Stimulated activated CD4-positive, alpha-beta T cell treated with anti-CD3 and anti-CD28 coated beads, Interleukin-1b, Interleukin-23, amount 100 ng/mL, for 1 hour (primary cell): ENCODE measurements at places on chromosomes 7 and 10.

DNA sequence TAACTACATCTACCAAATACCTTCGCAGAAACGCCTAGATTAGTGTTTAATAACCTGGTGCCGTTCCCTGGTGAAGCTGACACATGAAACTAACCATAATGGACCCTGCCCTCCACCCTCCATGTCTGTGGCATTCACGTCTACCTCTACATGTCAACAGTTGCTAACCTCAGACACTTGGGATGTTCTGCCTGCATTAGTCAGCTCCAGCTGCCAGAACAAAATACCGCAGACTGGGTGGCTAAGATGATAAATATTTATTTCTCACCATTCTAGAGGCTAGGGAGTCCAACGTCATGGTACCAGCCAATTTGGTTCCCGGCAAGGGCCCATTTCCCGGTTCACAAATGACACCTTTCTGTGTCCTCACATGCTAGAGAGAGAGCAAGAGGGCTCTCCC lies 118.5 kb upstream of the CHST15 start:
- DNase-seq, result no peak

- no peak for DNase-seq
Observed at GRCh38 chr7:55350281-55350680, 14.9 kb upstream of the LANCL2 start.

DNA sequence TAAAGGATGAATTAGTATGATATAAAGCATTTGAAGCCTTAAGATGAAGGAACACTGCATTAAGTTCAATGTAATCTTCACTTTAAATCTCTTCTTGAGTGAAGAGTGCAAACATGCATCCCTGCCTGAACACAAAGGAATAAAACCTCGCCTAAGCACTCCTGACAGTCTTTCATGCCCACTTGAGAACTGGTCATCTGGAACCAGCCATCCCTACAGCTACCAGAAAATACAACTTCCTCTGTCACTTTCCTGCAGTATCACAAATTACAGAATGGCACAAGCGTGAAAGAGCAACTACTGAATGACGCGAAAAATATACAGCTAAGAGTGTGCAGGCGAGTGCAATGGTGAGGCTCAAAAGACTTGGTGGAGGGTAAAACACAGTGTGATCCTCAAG lies 1079.9 kb downstream of the CNTNAP2 start:
- DNase-seq, result no peak

DNA sequence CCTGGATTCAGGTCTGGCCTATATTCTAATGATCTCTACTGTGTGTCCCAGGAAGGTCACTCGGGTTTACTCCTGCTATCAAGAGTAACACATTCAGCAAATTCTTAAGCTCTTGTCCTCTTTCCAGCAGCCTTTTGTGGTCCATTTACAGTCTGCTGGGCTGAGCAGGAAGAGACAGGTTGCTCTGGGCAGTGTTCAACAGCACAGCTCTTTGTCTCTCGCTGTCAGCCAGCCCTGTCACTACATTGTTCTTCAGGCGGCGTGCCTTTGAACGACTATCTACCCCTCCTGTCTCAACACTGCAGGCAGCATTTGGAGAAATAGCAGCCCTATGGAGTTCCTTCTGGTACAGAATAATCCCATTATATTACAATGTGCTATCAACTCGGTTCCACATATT lies 192.2 kb upstream of the TBX20 start:
- no peak for DNase-seq

DNA sequence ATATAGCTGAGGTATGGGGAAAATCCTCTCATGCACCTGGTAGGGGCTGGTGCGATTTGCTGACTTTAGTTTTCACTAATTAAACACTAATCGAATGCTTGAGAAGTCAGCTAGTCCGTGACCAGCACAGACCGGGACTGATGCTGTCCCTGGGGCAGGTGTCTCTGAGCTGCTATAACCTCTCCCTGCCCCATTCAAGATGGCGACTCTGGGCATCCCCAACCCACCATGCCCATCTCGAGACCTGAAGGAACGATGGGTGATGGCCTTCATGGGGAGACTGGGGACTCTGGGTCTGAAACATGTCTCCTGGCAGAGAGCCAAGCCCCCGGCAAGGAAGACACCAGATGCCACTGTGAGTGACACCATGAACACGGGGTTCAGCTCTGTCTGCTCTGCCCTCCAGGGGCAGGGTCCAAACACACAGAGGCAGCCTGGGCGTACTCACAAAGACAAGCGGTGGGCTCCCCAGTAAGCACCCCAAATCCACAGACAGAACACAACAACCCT lies 57.4 kb downstream of the GNA12 start:
- no peak for DNase-seq

DNA sequence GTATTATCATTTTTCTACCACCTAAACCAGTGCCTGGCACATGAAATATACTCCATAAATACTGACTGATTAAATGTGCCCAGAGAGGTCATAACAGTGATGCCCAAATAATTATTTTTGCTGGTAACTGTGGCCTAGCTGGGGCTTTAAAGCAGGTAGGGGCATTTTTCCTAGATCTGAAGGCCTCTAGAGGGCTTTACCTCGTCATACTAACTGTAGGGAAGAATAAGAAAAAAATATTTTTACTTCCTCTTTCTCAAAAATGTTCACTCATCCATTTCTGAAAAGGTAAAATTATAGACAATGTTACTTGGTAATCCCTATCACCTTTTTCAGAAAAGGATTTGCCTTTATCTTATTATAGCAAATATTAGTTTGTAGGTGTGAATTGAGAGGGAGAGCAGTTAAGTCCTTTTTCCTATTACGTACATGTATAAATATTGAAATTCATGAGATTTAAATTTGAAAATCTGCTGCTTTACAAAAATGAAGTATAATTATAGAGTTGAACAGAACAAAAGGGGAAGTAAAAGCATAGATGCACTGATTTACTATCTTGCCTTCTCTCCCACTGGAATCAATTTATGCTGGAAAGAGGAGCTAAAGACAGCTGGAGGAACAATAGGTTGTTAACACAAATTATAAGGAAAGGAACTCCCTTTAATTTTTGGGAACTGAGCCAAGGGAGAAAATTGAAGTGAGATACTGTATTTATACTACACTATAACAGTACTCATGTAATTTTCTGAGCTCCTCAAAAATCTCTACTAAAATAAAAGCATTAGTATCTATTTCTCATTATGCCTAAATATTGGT lies 71.5 kb upstream of the NOBOX start:
- DNase-seq, result no peak

DNA sequence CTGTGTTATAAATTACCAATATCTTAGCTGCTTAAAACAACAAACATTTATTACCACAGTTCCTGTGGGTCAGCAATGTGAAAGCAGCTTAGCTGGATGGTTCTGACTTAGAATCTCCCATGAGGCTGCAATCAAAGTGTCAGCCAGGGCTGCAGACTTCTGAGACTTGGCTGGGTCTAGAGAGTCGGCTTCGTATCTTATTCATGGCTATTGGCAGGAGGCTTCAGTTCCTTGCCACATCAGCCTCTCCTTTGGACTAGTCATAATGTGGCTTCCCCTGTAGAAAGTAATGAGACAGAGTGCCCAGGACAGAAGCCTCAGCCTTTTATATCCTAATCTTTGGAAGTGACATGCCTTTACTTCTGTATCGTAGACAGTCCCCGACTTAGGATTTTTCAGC lies 27.3 kb downstream of the RALA start:
- no peak for DNase-seq

DNA sequence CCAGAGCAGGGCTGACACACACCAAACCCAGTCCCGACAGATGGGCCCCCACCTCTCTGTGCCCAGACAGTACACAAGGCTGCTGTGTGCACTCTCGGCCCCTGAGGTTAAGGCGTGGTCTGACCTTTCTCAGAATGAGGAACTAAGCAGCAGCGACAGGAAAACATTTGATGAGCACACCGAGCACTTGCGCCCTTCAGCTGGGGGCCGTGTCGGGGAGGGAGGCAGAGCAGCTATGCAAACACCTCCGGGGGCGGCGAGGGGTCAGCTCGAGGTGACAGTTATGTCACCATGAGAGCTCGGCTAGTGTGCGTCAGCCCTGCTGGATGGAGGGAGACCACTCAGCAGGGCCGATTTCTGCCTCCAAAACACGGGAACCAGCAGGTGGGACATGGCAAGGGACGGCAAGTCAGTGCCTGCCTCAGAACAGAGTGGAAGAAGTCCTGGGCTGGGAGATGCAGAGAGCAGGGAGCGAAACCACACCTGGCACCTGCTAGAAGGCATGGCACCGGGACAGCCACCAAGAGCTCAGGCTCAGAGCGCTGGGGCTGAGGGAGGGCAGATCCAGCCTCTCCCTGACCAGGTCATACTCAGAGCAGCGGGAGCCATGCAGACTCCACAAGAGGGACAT lies 57.4 kb downstream of the CHST15 start:
- no peak for DNase-seq

- no peak for DNase-seq
Observed at GRCh38 chr7:31096877-31097258, 44.8 kb downstream of the ADCYAP1R1 start.

DNA sequence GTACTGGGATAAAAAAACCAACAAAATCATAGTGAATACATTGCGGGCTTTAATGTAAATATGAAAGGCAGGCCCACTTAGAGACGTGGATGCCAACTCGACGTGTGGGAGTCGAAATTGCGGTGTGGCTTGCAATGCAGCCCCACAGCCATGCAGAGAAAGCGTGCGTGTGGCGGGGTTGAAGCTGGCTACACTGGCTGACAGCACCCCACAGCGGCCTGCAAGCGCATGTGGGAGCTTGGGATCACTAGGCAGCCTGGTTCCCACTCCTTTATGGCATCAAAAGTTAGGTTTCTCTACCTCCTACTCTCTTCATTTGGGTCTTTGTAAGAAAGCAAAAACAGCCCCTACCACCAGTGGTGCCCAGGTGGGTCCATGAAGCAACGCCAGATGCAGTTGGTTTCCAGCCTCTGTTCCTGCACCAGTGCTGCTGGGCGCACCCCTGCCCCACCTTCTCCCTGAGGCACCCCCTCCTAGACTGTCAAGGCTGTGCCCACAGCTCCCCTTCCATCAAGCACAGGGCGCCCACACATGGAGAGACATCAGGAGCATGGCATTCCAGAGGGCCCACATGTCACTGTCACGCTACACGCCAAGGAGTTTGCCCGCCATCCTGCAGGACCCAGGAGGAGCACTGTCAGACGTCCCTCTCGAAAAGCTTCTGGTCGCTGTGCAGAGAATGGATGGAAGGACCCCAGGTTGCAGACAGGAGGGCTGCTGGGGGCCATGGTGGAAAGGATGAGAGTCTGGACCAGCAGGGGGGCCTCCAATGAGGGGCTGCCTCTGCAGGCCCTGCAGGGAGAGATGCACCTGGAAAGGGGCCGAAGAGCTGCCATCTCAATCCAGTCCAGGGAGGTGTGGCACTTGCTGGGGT lies 142.9 kb downstream of the PAXIP1 start:
- no peak for DNase-seq

- DNase-seq, result no peak
Observed at GRCh38 chr10:100713859-100714565, 31.4 kb upstream of the PAX2 start.

- no peak for DNase-seq
Observed at GRCh38 chr10:4301291-4302045, 516.5 kb upstream of the KLF6 start.

GRCh38 chr10:127830414-127830813 lies 62.3 kb downstream of the CLRN3 start:
- no peak for DNase-seq

GRCh38 chr7:45015313-45015712 lies 15.3 kb downstream of the CCM2 start:
- DNase-seq, result no peak

DNA sequence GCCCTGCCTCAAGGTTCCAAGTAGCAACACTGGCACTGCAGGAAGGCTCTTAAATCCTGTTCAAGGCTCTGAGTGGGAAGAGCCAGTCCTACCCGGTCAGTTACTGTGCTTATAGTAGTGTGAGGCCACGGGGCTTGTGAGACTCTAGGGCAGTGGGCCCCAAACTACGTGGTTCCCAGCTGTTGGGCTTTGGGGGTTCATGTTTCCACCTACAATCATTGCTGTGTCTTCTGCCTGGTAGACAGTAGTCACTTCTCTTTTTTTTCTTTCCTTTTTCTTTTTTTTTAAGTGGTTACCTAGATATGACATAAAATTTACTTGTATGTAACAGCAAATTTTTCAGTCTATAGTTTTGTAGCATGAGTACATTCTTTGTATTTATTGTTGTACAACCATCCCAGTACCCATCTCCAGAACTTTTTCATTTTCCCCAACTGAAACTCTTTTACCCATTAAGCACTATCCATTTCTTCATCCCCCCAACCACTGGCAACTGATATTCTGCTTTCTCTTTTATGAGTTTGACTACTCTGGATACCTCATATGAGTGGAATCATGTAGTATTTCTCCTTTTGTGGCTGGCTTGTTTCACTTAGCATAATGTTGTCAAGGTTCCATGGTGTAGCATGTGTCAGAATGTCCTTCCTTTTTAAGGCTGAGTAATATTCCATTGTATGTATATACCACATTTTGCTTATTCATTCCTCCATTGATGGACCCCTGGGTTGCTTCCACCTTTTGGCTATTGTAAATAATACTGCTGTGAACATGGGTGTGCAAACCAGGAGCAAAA lies 7.7 kb downstream of the UBTD1 start:
- no peak for DNase-seq

DNA sequence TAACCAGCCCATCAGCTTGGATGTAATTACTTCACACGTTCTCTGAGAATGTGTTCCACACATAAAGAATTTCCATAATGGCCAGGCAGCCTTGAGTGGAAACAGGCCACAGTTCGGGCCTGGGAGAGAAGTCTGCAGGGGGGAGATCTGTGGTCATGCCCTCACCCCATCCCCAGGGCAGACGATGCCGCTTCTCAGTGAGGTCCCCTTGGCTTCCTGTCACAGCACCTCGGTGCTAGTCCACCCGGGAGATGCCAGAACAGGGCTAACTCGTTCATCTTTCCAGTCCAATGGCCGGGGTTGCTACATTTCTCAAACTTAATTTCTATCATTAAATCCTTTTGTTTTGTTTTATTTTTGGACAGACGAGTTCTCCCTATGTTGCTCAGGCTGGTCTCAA lies 624.1 kb downstream of the PTPRN2 start:
- no peak for DNase-seq

- no peak for DNase-seq
Observed at GRCh38 chr7:29277436-29278215, 83.1 kb downstream of the CHN2 start.

DNA sequence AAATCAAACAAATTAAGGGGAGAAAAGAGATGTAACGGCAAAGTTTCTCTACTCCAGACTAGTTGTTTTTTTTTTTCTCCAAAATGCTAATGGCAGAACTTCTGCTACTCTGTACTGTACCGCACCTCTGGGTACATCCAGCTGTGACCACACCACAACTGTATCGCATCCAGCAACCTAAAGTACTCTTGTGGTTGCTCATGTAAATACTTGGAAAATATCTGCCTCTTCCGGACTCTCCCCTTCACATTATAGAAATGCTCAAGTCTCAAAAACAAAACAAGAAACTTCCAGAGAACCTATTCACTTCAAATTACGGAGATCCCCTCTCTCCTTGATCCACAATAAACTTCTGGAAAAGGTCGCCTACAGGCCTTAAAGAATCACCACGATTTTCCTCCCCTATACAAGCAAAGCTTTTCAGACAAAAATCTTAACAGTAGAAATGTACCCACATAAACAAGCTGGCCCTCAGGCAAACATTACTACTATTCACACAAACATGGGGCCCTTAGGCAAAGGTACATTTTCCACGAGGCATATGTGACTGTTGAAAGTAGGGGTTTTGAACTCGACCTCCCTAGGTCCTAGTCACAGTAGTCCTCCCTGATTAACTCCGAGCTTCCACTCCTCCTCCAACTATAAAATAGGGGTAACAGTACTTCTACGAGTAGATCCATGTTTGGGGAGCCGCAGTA lies 222.9 kb upstream of the MKLN1 start:
- no peak for DNase-seq
